ENCODE measurements at places on chromosomes 7 and 10.

GRCh38 chr7:22195397-22196172 is 161.4 kb downstream of the RAPGEF5 start:
- no peak for DNase-seq

DNA sequence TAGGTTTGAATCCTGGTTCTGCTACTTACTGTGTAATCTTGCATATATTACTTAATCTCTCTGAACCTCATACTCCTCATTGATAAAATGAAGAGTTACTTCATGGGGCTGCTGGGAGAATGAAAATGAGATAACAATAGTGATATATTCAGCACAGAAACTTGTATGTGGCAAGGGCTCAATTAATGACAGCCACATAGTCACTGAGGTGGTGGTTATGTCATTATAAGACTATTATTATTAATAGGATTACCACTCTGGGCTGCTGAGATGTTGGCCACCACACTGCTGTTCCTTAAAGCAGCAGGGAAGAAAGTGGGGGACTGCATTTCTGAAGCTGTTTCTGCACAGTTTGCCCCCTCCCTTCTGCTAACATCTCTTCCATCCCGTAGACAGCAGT is 100.4 kb upstream of the PDLIM1 start:
- no peak for DNase-seq

DNA sequence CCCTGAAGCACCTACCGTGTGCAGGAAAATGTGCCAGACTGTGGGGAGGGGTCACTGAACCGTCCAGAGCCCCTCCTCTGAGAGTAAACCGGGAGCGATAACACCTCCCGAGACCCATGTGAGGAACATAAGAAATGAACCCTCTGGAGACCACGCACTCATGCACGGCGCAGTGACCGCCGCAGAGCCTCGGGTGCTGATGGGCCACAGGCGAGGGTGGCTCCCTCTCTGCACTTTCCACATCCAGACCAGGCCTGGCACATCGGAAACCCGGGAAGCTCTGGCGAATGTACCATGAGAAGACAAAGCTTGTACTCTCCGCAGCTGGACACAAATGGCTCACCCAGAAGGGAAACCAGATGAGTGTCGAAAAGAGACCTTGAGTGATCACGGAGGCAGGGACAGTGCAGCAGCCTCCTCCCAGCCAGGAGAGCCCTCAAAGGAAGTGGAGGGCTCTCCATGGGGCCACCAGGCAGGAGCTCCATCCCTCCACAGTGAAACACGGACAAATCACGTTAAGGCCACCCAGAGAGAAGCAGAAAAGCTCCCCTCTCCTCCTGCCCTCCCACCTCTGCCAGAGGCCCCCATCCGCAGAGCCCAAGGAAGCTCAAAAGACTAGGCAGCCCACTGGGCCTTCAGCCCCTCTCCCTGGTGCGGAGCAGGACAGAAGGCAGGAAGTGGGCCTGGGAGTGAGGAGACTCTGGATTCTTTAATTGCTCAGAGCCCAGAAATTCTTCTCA is 178.1 kb upstream of the PPP2R2D start:
- no peak for DNase-seq

DNA sequence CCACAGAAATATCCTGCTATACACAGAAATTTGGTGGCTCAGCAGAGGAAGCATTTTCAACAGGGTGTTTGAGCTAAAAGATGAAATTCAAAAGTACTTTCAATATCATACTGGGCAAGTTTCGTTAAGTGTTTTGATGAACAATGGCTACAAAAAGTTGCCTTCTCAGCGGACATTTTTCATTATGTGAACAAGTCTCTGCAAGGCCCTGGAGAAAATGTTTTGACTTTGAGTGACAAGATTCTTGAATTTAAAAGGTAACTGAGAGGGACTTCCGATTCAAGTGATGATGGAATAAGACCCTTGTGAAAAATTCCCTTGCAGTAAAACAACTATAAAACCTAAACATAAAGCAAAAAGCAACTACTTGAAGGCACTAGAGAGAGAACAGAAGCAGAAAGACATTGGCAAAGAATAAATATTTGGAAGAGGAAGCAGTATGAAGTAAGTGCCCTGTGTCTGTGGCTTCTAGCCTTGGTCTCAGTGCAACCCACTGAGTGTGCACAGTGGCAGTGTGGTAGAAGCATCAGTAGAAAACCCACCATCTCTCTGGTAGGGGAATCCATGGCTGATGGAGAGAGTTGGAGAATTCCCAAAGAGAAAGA is 62.5 kb upstream of the NAMPT start:
- no peak for DNase-seq

DNA sequence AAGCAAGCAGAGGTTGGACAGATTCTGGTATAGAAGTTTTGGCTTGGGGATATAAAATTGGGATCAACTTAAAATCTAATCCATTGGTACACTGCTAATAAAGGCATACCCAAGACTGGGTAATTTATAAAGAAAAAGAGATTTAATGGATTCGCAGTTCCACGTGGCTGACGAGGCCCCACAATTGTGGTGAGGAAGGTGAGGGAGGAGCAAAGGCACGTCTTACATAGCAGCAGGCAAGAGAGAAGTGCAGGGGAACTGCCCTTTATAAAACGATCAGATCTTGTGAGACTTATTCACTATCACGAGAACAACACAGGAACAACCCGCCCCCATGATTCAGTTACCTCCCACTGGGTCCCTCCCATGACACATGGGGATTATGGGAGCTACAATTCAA is 9.7 kb downstream of the ACADSB start:
- no peak for DNase-seq

- DNase-seq, result no peak
These were observed 10.2 kb downstream of the PRLHR start for GRCh38 chr10:118585234-118585633.

GRCh38 chr7:150732786-150733481 is 4.3 kb upstream of the GIMAP5 start:
- no peak for DNase-seq

GRCh38 chr10:66783316-66783715 is 142.5 kb upstream of the LRRTM3 start:
- DNase-seq, result no peak

- DNase-seq, result no peak
These were observed 10.3 kb downstream of the GALNT11 start for GRCh38 chr7:152035817-152036216.

DNA sequence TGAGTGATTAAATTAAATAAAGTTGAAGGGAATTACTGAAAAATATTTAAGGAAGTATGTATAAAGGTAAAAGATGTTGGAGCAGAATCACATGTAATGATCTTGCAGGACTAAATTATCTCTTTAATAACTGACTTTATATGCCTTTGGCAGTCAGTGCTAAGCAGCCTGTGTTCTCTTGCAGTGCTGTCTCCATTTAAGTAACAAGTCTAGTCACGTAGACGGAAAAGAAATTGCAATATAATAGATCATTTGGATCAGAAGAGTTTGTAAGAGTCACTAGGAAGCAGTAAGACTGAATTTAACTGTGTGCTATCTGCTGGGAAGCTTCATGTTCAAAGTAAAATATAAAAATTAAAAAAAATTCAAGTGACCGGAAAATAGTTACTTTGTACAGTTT is 21.4 kb downstream of the BZW2 start:
- DNase-seq, result no peak

- no peak for DNase-seq
These were observed 555 bp downstream of the PHF14 start for GRCh38 chr7:10973942-10974911.

DNA sequence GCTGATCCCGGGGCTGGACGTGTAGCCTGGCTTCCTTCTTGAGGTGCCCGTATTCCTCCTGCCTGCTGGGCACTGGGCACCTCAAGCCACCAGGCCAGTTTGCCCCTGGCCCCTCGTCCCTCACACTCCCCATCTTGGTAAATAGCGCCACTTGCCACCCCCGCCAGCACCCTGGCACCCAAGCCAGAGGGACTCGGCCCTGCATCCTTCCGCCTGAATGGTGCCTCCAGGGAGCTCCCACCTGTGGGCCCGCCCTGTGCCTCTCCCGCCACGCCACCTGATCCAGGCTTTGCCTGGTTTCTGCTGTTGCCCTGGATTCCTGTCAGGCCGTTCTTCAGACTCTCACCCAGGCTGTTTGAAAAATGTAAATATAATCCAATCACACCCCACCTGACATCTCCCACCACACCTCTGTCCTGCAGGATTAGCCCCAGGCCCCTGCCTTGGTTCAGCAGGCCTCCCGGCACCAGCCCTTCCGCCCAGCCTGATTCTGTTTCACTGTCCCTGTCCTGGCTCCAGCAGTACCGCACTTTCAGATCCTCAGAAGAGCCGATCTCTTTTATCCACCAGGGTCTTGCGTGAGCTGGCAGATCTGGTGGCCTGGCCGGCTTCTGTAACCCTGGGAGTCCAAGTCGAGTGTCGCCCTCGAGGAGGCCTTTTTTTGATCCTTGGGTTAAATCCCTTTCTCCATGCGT is 33.8 kb downstream of the WIPI2 start:
- no peak for DNase-seq

DNA sequence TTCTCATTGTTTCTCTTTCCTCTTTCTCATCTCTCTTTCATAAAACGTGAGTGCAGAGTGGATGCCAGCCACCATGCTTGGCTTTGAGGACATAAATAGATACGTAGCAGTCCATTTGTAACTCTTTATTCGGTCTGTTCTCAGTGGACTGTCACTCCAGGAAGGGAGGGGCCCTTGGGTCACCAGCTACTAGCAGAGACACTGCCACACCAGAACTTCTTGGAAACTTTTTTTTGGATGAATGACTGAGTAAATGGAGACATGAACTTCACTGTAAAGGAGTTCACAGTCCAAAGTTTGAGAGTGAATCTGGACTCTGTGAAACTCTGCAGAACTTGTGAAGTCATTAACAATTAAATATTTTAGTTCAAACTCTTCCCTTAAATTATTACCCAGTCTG is 20.2 kb downstream of the CHN2 start:
- no peak for DNase-seq

DNA sequence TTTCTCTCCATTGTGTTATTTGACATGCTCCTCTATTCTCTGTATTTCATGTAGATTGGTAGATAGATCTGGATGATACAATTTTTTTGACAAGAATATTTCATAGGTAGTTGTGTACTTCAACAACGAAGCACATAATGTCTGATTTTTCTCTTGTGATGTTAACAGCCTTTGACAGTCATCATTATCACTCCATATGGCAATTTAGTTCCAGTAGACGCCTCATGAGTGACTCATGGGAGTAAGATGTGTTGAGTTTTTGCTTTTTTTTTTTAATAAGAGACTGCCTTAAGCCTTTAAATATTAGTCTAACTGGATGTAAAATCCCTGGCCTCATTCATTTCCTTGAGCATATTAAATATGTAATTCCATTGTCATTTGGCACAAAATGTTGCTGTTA is 123.5 kb upstream of the ZNF32 start:
- no peak for DNase-seq

- DNase-seq, result no peak
These were observed 5.3 kb upstream of the LRRC61 start for GRCh38 chr7:150317748-150318444.

DNA sequence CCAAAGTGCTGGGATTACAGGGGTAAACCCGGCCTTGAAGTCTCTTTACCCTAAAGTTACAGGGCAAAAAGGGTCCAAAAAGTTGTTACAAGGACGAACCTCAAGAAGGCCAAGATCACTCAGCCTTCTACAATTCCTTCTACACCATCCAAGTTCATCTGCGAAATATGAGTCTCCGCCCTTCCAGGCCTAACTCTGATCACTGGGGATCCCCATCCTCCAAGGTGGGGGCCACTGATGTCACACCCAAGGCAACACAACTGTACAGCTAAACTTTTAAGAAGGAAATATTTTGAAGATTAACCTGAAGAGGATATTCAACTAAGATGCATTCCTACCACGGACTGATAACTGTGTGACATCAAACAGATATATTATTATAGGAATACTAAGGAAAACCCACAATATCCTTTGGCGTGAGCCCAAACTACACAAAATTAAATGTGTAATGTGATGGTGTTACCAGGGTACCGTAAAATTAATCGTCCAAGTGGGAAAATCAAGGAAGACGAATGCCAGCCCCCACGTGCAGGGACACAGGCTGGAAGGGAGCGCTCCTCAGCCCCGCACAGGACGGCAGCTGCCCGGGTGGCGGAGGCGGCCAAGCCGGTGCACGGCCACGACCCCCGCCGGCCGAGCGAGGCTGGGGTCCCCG is 1.0 kb downstream of the PAXIP1 start:
- no peak for DNase-seq

- DNase-seq, result no peak
These were observed 95.6 kb downstream of the GRB10 start for GRCh38 chr7:50687096-50687495.

- DNase-seq, result no peak
These were observed 205.3 kb upstream of the ZNF32 start for GRCh38 chr10:43854007-43854406.

DNA sequence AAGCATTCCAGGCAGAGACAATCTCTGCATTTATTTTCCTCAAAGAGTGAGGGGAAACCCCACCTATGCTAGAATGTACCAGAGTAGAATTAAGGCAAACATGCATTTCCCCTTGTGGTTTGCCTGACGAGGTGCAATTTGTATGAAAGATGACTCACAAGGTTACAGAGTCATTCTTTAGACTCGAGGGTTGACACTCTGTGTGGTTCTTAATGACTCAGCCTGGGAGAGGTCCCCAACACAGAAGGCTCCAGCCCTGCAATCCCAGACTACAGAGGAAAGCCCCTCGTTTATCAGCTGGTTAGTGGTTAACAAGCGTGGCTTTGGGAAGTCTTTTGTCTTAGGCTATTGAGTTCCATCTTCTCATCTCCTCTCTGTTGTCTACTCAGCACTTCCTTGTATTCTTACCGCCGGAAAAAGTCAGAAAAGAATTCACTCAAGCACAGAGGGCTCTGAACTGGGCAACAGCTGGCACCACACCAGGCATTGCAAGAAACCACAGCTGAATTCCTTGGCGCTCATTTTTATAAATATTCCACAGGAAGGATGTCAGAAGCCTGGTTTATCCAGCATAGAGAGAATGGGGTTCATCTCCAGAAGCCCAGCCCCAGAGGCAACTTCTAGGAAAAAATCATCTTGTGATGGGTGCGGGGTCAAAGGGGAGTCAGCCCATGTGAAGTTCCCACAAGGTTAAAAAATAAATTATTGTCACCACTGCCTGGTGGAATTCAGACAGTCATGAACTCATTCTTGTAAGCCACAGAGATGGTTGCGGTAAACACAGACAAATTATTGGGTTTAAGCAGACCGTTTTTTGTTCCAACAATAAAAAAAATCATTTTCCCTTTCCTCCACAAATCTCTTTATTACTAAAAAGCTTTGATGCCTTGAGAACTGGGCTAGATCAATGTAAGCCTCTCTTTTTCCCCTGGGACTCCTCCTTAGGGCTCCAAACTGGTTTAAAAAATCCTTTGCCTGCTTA is 24.5 kb upstream of the SVIL start:
- DNase-seq, result peak; percentile 96

DNA sequence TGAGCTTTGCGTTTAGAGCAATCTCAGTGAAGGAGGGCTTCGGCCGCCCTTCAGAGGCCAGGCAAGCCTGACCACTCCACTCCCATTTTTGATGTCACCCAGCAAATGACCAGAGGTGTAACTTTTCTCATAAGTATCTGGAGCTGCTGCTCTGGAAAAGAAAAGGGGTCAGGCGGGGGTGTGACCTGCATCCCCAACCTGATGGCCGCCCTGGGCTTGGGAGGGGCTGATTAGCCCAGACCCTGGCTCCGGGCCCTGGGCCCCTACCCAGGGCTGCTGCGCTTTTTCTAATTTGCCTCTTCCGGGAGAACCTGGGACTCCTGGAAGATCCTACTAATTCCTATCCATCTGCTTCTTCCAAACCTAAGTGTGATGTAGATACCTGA is 9.6 kb upstream of the EBF3 start:
- DNase-seq, result no peak

Data from fibroblast of the conjunctiva (primary cell).